ENCODE measurements at places on chromosomes 12 and 14. TPM values are rescaled to one million over a fixed set of nuclear protein-coding genes. Genes with fewer than 3 reads are reported as not detected.

The SMCO2 gene
- 0.45 TPM for total RNA-seq

The LPAR5 gene
- total RNA-seq = 6.2 TPM

The PLD4 gene
- total RNA-seq = 0.11 TPM

The SOAT2 gene
- 0.45 TPM for total RNA-seq

The TEAD4 gene
- total RNA-seq = 2.7 TPM

The PLA2G1B gene
- total RNA-seq = not detected

The ACOT6 gene
- total RNA-seq = not detected

The SERPINA5 gene
- total RNA-seq = not detected

The TSPAN11 gene
- total RNA-seq = not detected

The A2ML1 gene
- not detected for total RNA-seq

The KRT72 gene
- total RNA-seq = 0.27 TPM

The SERPINA6 gene
- not detected for total RNA-seq

The IFNG-AS1 gene
- total RNA-seq = not detected

The ART4 gene
- total RNA-seq = not detected

The E2F7 gene
- 19.6 TPM for total RNA-seq

The METTL3 gene
- total RNA-seq = 73.2 TPM

The LMO3 gene
- total RNA-seq = not detected

The LRRC10 gene
- not detected for total RNA-seq

The PIP4K2C gene
- 22.8 TPM for total RNA-seq

The NID2 gene
- 0.82 TPM for total RNA-seq

The SCNN1A gene
- total RNA-seq = 0.32 TPM

The RNASE3 gene
- total RNA-seq = not detected

The SMOC1 gene
- not detected for total RNA-seq

The FSCB gene
- not detected for total RNA-seq

The IFI27 gene
- 13.6 TPM for total RNA-seq

The CCDC175 gene
- not detected for total RNA-seq

The DBX2 gene
- total RNA-seq = not detected

The PRB2 gene
- not detected for total RNA-seq

The PMCH gene
- 2.8 TPM for total RNA-seq

The MARS1 gene
- total RNA-seq = 195 TPM

The APOLD1 gene
- 7.9 TPM for total RNA-seq

The TAPBPL gene
- 45.8 TPM for total RNA-seq

The SIX4 gene
- 0.82 TPM for total RNA-seq

The OR9K2 gene
- not detected for total RNA-seq

The EML5 gene
- 1.2 TPM for total RNA-seq

The FAIM2 gene
- 0.18 TPM for total RNA-seq

The SERPINA4 gene
- total RNA-seq = not detected

The PCNX4 gene
- 43.0 TPM for total RNA-seq

The SLC22A17 gene
- 1.4 TPM for total RNA-seq

The IQSEC3 gene
- total RNA-seq = 0.39 TPM

The ASCL1 gene
- total RNA-seq = not detected

The ACVRL1 gene
- total RNA-seq = not detected

The PPP1R1A gene
- not detected for total RNA-seq

The KIF5A gene
- 1.3 TPM for total RNA-seq

The CELA1 gene
- 0.16 TPM for total RNA-seq

The MLF2 gene
- total RNA-seq = 92.7 TPM

The RDH11 gene
- total RNA-seq = 46.6 TPM

The SAMD15 gene
- total RNA-seq = 0.23 TPM

The MDM2 gene
- 213 TPM for total RNA-seq

The ASIC1 gene
- total RNA-seq = 8.5 TPM

The PTCSC3 gene
- total RNA-seq = not detected

The TNFRSF1A gene
- 47.2 TPM for total RNA-seq

The HOXC6 gene
- not detected for total RNA-seq

The MAP3K9 gene
- total RNA-seq = 5.7 TPM

The ADAMTS20 gene
- not detected for total RNA-seq
